ENCODE measurements at places on chromosomes 3 and 15.

- no peak for DNase-seq
Measured at GRCh38 chr3:42874749-42875148, 930 bp downstream of the CYP8B1 start.

DNA sequence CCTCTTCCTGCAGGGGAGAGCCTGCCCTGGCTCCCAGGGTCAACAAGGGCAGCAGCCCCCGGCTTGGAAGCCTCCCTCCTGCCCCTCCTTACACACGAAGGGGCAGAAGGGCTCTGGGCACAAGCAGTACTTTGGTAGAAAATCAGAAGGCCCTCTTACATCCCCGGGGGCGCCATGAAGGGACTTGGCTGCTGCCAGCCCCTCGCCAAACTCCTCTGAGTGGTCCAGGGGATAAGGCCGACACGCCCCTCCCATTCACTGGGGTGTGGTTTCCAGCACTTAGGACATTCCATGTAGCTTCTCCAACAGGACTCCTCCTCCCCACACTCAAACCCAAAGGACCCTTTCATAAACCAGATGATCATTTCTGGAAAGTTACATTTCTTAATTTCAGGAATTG is 1.2 kb upstream of the ST8SIA2 start:
- no peak for DNase-seq

DNA sequence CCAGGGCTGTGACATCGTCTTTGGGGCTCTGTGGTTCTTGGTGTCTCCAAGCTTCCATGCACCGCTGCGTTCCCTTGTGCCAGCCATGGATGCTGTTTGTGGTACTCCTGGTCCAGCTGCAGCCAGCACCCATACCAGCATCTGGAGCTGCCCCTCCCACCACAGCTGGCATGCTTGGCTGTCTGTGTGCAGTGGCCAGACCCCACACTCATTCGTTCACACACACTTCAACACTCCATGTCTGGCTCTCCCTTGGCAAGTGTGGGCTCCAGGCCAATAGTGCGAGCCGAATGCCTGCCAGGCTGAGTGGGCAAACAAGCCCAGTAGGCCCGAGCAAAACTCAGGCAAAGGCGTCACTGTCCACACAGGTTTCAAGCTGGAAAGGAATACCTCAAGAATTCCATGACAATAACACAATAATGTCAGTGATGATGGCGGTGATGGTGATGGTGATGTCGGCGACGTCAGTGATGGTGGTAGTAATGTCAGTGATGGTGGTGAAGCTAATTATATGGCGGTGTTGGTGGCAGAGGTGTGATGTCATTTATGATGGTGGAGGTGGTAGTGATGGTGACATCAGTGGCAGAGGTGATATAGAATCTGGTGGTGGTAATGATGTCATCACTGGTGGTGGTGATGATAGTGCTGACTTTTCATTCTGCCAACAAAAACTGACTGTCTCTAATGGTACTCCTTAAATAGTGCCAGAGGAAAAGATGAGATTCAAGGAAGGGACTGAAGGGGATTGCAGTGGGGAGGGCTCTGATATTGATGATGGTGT is 19.3 kb downstream of the TBC1D21 start:
- DNase-seq = no peak

DNA sequence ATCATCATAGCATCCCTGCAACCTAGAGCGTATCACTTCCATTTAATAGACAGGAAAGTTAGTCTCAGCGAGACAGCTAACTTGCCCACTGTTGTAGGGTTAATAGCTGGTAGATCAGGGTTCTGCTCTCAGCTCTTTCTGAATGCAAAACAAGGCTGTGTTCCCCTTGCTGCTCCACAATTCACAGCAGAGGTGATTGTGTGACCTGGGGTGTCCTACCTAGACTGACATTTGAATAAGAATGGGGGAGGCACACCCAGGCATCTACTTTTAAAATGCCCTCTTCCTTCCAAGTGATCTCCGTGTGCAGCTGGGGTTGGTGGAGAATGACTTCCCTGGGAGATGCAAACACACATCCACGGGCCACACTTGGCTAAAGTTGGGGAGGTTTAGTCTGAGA is 43.0 kb upstream of the CACNA2D3 start:
- no peak for DNase-seq

DNA sequence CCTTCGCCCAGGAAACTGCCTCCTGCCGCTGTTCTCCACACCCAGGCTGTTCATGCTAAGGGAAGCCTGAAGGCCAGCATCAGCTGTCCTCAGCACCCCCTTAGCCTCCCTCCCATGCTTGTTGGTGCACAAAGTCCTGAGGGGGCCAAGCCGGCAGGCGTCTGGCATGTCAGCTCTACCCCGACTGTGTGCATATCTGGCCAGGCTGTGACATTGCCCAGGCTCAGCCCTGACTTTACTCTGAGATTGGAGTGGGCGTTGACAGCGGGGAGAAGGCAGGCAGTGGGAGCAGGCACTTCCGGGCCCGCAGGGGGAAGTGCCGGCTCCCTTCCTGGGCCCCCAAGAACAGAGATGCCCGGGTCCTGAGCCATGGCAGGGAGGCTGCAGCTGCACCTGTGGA is 492.2 kb downstream of the AGBL1 start:
- DNase-seq = no peak

- DNase-seq = no peak
Measured at GRCh38 chr3:74273091-74273490, 341.4 kb downstream of the CNTN3 start.

DNA sequence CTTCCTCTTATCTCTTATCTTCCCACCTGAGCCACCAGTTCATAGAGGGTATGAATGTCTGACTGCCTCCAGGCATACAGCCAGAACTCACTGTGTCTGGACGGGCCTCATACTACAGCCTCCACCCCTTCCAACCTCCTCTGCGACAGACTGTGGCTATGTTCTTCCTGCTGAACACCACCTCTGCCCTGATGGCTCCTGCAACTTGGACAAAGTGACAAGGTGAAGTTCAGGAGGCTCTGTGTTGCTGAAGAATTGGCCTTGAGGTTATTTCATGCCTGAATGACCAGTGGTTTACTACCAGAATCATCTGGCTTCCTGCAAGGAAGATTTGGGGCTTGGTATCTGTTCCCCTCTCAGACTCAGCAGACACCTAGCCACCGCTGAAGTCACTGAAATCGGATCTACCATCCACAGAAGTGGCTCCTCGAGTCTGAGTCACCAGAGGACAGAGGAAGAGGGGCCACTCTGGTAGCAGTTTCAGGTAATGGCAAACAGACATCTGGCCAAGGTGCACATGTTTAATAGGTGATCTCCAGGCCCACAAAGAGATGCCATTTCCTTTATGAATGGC is 14.2 kb upstream of the ULK3 start:
- DNase-seq = no peak

GRCh38 chr3:130925628-130926027 is 31.7 kb downstream of the ATP2C1 start:
- DNase-seq = no peak

DNA sequence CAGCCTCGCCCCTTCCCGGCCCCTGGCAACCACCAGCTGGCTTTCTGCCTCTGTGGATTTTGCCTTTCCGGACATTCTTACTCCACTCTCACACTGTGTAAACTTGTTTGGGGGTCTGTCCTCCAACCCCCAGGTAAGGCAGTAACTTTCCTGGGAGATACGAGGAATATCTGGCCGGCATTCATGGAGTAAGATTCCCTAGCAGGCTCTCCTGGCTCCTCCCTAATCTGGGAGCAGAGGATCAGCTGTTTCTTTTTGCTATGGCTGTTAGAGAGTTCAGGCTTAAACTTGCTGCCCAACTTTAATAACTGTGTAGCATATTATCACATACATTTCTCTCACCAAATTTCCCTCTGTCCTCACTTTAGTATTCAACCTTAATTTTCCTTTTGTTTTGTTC is 64.3 kb downstream of the IGF2BP2 start:
- no peak for DNase-seq

DNA sequence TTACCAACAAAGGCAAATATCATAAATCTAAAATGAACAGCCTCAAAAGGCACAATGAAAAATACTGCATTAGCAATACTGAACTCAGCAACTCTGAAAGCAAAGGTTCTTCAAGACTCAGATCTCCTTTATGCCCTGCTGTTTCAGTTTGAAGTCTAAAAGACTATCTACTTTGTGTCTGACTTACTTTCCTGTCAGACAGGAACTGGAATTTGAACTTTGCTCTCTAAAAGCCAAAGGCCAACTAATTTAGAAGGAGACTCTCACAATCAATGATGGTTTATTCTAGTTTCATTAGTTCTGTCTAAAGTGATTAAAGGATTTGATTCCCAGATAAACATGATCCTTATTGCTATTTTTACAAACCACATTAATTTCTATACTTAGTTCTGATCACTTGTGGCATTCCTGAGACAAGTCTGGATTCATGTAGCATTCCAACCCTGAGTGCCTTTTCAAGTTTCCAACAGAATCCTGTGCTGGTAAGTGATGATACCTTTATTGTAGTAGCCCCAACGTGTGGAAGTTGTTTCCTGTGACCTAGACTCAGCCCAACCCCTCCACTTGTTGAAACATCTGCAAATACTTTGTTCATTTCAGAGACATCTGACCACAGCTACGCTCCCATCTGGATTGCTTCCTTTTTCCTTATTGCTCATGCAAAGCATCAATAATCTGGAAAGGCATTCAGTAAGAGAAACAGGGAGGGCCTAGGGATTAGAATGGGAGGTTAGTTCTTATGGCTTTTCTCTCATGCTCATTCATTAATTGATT is 14.9 kb upstream of the LEKR1 start:
- peak; percentile 70 for DNase-seq

- DNase-seq = no peak
Measured at GRCh38 chr3:126119976-126120375, 36.1 kb upstream of the SLC41A3 start.

- DNase-seq = no peak
Measured at GRCh38 chr3:46438831-46439230, 25.9 kb downstream of the LTF start.

GRCh38 chr15:77409259-77410156 is 10.4 kb downstream of the PEAK1 start:
- DNase-seq = no peak

- DNase-seq = no peak
Measured at GRCh38 chr15:82663186-82663600, 16.0 kb upstream of the CPEB1 start.

- DNase-seq = no peak
Measured at GRCh38 chr15:54101664-54102270, 123.5 kb downstream of the UNC13C start.

DNA sequence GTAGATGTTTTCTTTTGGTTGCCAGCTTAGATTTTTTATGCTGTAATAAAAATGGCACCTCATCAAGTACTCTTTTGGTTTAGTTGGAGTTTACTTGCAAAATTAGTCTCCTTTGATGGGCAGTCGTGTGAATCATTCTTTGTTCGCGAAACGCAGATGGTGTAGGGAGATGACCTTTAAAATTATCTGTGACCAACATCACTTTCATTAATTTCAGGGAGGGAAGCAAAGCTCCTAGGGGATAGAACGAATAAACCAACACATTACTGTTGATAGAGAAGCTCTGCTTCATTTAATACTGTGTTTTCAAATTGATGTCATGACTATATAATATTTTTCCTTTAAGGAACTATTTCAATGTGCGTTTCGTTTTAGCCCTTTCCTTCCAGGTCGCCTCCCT is 67.4 kb downstream of the USP13 start:
- no peak for DNase-seq

- DNase-seq = no peak
Measured at GRCh38 chr3:131458653-131459052, 44.1 kb downstream of the MRPL3 start.

DNA sequence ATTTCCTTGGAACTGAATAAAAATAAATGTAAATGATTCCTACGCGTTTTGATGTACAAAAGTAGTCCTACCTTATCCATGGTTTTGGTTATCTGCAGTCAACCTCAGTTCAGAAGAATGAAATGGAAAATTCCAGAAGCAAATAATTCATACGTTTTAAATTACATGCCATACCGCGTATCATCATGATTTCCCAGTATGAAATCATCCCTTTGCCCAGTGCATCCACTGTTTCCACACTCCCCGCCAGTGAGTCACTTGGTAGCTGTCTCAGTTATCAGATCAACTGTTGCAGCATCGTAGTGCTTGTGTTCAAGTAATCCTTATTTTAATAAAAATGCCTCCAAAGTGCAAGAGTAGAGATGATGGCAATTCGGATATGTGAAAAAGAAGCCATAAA is 9.1 kb upstream of the MFSD1 start:
- peak; percentile 89 for DNase-seq

DNA sequence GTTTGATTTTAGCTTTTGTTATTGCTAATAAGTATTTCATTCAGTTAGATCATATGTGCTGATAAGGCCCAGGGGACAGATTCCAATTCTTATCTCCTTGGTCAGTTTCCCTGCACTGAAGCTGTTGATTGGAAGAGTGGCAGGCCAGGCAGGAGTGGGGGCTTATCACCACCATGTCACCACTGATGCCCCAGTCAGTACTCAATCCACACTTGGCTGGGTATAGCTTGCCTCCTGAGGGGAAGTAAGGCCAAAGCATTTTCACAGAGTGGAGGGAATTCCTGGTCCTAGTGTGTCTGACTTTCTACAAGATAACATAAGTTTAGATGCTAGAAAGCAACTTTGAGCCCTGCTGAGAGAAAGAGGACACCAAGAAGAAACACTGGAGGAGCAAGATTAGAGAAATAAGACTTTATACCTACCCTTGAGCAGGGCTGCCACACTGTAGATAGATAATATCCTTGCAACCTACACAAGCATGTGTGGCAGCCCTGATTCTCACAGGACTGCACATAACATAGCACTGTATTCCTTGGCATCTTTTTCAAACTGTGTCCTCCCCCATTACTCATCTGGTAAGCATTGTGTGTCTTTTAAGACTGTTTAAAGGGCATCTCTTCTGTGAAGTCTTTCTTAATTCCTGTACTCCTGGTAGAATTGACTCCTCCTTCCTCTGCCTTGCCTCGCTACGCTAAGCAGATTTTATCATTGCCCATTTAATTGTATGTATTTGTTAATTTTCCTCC is 24.3 kb downstream of the OXNAD1 start:
- DNase-seq = no peak

GRCh38 chr3:100810671-100811070 is 101.4 kb downstream of the TFG start:
- DNase-seq = peak; percentile 34
